EL (cell line): ENCODE measurements at places on chromosomes 16 and 17.
A peak's percentile ranks its signal among the peaks of the same experiment; 100 is the strongest.

DNA sequence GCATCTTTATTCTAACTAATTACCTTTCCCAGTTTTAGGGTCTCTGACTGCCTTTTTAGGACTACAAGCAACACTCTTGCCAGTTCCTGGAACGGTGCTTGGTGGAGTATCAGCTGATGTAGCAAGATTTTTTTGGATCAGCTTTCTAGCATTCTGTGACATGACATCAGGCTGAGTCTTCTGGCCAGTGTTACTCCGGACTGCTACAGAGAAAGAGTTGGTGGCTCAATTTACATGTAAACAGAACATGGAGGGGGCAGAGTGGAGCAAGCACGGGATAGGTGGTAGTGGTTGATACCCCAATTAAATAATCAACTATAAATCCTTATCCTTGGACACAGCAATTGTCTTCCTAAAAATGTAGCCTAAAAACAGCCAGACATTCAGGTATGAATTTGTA is 10.6 kb upstream of the ARL6IP1 start:
- DNase-seq = no peak

DNA sequence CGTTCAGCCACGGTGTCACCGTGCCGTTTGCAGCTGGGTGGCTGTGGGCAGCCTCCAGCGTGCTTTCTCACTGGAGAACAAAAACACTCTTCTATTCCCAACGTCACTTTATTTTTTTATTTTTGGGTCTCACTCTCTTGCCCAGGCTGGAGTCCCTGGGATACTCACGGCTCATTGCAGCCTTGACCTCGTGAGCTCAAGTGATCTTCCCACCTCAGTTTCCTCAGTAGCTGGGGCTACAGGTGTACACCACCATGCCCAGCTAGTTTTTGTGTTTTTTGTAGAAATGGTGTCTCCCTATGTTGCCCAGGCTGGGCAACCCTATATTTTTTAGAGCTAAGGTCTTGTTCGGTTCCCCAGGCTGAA is 34.4 kb upstream of the ZC3H18 start:
- no peak for DNase-seq

DNA sequence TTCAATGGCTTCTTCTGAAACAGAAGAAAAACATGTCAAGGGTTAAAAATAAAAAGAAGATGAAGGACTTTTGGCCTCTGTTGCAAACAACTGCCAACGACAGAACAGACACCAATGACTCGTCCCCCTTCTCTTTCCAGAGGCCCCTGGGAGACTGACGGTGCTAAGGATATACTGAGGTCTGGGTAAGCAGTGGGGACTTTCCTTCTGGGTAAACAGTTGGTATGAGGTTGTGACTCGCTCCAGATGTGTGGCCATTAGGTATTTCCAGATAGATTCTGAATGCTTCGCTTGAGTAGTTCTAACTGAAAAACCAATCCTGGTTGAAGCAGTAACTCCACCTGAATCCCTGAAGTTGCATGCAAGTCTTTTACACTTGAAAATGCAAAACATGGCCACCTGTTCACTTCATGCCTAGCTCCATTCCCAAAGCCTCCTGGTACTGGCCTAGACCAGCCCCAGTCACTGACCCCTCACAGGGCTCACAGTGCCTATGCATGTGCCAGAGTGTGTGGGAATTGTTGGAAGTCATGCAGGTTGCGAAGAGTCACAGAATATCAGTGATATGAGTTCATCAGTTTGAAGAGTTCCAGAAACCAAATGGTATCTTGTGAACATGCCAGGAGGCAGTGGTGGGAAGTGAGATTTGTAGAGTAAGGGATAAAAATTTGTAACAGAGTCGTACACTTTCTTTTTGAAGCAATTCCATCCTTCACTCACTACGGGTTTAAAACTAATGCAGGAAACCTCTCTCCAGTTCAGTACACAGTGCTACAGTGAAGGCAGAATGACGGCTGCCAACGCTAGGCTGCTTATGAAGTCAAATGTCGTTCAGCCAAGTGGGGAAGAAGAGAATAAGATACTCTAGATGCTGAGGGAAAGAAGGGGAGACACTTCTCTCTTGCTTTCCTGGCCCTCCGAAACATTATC is 217.8 kb downstream of the ZFHX3 start:
- DNase-seq = peak; percentile 45

GRCh38 chr16:18969050-18969854 is 14.5 kb upstream of the TMC7 start:
- DNase-seq = peak; percentile 71

DNA sequence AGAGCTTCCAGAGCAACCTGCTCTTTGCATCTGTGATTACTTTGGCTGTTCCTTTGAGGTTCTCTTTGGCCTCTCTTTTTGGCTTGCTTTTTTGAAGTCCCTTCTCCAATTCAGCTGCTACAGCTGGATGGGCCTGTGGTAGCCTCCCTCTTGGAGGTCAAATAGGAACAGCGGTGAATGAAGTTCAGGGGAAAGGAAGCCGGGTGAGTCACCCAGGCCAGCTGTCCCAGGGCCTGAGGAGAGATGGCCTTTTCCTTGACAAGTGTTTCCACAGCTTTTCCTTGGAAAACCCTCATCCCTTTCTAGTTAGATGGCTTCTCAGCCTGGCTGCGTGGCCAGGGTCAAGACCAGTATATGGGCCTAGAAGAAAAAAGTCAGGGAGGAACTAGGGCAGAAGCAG is 103.1 kb downstream of the STX8 start:
- DNase-seq = peak; percentile 68

DNA sequence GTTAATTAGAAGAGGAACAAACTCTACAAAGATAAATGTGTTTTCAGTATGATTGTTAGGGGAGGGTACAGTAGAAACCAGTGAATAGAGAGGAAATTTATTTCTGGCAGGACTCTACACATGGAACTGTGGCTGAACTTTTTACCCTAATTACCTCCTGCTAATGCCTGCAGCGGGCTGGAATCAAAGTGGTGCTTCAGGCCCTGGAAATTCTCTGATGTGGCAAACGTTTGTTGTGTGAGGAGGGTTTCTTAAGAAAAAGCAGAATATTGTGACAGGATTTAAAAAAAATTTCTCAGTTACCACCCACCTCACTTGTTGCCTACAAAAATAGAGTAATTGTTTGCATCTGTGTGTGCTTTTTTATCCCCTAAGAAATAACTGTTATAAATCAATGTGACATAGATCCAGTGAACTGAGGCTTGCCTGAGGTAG is 154.5 kb downstream of the BCAS3 start:
- DNase-seq = no peak
